ENCODE measurements at places on chromosomes 4 and X.

DNA sequence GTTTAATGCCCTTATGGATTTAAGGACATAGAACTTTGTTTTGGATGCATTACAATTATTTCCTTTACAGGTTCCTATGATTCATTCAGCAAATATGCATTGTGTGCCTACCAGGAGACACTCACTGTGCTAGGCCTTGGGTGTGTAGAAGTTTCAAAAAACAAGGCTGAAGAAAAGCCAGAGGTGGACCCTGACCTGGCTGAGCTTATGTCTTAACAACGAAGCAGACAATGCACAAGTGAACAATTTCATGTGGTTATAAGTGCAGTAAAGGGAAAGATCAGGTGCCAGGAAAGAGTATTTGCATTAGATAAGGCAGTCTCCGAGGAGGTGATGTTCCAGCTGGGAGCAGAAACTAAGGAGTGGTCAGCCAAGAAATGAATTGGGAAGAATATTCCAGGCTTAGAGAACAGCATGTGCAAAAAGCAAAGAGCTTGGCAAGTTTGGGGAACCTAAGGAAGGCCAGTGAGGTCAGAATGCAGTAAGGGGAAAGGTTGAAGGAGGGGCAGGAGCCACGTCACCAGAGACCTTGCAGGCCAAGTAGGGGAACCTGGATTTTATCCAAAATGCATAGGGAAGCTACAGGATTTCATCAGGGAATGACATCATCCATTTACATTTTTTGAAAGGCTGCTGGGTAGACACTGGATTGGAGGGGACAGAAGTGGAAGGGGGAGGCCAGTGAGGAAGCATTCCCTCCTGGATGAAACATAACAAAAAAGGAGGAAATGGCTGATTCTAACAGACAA is 193.6 kb downstream of the SOWAHB start:
- no peak for DNase-seq

DNA sequence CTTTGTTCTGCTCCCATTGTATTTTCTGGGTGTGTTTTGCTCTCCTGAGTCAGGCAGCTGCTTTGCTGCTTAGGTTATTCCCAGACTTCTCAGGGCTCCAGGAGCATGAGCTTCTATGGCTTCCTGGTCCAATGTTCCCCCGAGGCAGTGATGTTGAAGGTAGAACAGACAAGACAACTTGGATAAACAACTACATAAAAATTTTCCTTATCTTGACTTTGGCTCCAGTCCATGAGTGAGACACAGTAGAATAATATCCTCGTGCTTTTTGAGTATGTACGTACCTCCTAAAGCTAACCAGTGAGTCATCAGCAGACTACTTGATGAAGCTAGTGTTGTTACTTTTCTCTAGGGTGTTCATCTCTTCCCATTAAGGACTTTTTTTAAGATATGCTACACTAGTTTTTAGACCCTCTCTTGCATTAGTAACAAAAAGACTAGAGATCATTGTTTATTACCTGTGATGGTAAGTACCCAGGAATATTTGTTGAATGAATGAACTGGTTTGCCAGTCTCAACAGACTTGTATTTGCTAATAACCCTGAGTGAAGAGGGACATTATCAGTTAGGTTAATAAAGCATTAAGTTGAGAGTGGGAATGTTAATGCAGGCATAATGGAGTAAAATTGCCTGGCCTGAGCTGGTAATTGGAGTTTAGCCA is 131.9 kb downstream of the FHIP1A start:
- no peak for DNase-seq

- DNase-seq: no peak
Observed at GRCh38 chrX:37959212-37960021, 46.9 kb upstream of the SYTL5 start.

DNA sequence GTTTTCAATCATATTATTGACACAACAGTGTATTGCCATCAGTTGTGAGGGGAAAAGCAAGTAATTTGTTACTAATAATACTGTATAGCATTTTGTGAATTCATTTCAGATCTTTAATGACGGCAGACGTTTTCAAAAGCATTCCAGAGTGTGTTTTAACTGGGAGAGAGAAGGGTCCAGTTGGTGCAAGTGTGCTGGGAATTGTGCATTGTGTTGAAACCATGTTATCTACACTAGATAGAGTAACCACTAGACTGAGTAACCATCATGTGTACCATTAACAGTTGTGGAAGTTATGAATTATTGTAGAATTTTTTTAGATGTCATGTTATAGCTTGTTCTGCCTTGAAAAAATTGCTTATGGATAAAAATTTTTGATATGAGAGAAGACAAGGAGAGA is 104.5 kb upstream of the VEGFC start:
- no peak for DNase-seq

DNA sequence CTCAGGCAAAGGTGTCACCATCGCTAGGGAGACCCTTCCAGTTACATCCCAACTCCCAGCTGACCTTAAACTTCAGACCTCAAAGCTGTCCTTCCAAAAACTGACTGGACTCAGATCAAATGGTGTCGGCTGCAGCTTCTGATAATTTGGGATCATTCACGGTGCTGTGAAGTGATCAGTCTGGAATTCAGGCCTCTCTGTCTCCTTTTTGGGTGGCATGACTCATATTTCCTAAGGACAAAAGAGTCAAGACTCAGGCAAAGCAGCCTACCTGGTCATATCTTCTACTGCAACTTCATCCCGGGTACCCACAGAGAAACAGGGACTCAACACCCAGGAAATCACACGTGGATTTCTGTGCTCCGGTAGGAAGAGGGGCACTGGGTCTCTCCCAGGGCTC is 87.6 kb downstream of the SORCS2 start:
- DNase-seq: no peak

GRCh38 chrX:105266456-105266855 is 46.0 kb upstream of the TEX13A start:
- DNase-seq: no peak

DNA sequence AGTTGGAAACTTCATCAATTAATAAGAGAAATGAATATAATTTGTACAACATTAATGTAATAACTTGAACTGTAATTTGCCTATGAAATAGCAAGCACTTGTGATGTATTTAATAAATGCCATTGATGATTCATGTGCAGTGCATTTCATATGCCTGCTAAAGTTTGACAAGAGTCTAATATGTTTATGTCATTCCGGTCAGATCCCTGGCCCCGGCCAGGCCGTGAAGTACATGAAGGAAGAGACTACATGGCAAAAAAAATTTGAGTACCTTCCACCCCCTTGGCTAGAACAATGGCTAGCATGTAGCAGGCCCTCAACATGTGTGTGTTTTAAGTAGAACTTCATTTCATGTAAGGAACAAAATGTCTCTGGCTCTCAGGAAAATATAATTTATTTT is 161.3 kb downstream of the ATP10D start:
- DNase-seq: no peak

DNA sequence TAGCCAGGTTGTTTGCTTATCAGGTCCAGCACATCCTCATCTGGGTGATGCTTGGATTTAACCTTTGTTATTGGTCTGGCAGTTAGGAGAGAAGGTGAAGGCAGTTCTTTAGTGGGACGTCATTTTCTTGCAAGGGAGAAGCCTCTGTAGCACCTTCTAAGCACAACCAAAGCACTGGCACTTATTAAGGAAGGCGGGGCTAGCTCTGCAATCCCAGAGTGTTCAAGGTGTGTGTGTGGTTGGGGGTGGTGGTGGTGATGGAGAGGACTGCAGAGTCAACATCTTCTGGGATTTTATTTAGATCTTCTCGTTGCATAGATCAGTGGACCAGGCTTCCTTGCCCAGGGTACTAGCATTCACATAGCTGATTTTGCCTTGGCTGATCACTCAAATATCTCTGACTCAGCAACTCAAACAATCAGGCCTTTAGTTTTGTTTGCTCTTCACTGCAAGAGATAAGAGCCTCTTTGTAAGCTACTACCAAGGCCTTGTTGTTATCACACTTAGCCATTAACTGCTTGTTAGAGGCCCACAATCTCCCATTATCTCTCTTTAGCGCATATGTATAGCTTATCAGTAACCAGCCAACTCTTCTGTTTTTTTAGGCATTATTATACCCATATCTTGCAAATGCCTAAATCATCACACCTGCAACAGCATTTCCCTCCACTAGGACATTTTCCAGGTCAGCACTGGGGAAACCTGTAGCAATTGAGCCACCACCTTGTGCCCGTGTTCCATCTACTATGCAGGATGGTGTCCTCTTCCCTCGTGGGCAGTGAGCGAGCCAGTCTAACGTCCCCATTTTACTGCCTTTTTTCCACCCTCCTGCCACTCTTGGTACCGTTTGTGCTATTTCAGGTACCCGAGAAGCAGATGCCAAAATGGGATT is 36.5 kb upstream of the LINC00632 start:
- no peak for DNase-seq

DNA sequence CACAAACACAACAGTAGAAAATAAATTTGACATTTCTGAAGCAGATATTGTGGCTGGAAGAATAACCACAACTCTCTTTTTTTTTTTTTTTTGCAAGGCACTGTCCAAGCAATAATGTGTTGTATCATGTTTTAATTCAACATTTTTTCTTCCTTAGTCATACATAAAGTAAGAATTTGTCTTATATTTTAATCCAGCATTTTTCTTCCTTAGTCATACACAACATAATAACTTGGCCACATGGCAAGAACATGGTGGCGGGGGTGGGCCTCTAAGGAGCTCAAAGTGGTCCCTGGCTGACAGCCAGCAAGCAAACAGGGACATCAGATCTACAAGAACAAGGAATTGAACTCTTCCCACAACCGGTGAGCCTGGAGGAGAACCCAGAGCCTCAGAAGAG is 20.2 kb downstream of the FBXW7 start:
- DNase-seq: no peak

DNA sequence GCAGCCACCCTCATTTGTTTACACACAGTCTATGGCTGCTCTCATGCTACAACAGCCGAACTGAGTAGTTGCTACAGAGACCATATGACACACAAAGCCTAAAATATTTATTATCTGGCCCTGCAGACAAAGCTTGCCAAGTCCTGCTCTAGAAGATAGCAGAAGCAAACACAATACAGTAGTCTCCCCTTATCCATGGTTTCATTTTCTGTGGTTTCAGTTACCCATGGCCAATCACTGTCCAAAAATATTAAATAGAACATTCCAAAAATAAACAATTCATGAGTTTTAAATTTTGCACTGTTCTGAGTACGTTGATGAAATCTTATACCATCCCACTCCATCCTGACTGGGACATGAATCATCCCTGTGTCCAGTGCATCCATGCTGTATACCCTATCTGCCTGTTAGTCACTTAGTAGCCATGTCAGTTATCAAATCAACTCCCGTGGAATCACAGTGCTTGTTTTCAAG is 40.2 kb upstream of the ZNF81 start:
- no peak for DNase-seq

DNA sequence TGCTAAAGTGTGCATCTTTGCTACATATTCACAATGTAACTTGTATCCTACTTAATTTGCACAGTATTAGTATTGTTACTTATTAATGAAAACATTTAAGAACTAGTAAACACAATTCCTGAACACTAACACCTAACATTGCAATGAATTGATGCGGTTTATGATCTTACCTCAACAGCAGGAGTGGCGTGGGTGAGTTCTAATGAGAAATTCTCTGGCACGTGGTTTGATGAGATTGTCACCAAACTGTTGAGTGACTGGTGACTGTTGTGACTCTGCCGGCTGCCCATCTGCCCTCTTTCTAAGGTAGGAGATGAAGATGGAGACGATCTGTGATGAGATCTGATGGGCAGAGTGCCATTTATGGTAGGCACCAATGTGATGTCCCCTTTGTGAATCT is 2.9 kb downstream of the PCDH18 start:
- no peak for DNase-seq

Data from activated CD8-positive, alpha-beta memory T cell treated with anti-CD3 and anti-CD28 coated beads for 1 hour (primary cell).